ENCODE measurements at places on chromosomes 5 and 9.

GRCh38 chr9:68740561-68740960 lies 35.5 kb downstream of the PIP5K1B start:
- no peak for DNase-seq

DNA sequence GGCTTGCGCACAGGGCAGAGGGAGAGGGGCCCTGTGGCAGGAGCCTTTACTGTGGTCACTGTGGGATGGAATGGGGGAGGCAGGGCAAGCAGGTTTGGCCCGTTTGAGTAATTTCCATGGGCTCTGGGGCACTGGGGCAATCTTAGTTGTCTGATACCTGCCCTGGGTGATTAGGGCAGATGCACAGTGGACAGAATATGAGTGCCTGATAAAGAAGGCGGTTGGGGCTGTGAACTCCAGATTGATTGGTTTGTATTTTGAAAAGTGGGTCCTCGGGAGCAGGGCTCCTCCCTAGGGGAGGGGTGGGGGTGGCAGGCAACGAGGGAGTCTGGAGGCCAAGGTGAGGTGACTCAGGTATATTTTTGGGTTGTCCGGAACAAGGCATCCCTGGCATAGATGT lies 247.5 kb downstream of the NSG2 start:
- no peak for DNase-seq

GRCh38 chr9:129027224-129027684 lies 877 bp downstream of the SH3GLB2 start:
- DNase-seq: no peak

- DNase-seq: no peak
Observed at GRCh38 chr9:95204310-95204709, 113.2 kb downstream of the FANCC start.

DNA sequence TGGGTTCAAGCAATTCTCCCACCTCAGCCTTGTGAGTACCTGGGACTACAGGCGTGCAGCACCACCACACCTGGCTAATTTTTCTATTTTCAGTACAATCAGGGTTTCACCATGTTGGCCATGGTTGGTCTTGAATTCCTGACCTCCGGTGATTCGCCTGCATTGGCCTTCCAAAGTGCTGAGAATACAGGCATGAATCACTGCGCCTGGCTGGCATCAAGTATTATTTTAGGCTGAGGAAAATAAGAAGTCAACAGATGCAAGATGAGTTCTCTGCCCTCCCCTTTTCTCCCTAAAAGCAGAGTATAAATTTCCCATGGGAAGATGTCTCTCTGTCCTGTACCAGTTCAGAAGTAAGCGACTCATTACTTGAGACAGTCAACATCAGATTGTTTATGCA lies 71.5 kb downstream of the ELAVL2 start:
- no peak for DNase-seq

- DNase-seq: no peak
Observed at GRCh38 chr5:74490814-74491213, 149.7 kb downstream of the ENC1 start.

- no peak for DNase-seq
Observed at GRCh38 chr5:125210242-125210947, 464.0 kb upstream of the ZNF608 start.

DNA sequence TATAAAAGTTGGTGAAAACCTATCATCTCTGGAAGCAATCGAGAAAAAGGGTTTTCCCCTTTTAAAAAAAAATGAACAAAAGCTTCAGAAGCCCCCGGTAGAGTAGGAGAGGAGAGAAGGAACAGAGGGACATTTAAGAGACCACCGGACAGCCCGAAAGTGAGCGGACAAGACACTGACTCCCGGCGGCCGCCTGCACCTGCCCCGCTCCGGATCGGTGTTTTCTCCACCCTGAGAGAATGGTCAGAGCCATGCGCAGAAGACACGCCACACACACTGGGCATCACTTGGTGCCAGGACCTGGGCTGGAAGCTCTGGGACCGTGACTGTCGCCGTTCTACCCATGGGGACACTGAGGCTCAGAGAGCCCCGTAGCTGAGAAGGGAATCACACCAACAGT lies 61.6 kb upstream of the SARDH start:
- DNase-seq: no peak

DNA sequence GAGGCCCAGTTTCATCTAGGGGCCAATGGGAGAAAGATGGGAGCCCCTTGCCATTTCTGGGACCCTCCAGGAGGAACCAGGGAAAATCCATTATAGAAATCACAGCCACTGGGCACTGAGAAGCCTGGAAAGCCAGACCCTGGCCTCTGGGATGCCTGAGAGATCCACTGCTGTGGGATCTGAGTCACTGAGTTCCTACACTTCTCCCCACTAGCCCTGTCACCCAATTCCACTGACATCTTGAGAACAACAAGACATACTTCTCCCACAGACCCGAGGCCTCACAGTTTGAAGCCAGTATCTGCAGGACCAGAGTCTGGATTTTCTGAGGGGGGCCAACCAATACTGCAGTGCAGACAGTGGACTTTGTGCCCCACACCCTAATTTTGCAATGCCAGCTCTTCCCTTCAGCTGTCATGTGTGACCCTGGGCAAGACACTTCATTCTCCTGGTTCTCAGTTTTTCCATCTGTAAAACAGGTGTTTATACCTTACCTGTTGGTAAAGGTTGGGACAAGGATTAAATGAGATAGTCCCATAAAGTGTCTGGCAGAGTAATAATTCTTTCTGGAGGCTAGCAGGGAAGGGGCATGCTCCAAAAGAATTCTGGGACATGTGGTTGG lies 46.5 kb downstream of the CXXC5 start:
- DNase-seq: peak; percentile 67

- DNase-seq: no peak
Observed at GRCh38 chr9:16618524-16618923, 251.9 kb downstream of the BNC2 start.

- no peak for DNase-seq
Observed at GRCh38 chr9:20302197-20302596, 320.1 kb downstream of the MLLT3 start.

GRCh38 chr5:22889720-22890119 lies 36.6 kb upstream of the CDH12 start:
- DNase-seq: no peak

DNA sequence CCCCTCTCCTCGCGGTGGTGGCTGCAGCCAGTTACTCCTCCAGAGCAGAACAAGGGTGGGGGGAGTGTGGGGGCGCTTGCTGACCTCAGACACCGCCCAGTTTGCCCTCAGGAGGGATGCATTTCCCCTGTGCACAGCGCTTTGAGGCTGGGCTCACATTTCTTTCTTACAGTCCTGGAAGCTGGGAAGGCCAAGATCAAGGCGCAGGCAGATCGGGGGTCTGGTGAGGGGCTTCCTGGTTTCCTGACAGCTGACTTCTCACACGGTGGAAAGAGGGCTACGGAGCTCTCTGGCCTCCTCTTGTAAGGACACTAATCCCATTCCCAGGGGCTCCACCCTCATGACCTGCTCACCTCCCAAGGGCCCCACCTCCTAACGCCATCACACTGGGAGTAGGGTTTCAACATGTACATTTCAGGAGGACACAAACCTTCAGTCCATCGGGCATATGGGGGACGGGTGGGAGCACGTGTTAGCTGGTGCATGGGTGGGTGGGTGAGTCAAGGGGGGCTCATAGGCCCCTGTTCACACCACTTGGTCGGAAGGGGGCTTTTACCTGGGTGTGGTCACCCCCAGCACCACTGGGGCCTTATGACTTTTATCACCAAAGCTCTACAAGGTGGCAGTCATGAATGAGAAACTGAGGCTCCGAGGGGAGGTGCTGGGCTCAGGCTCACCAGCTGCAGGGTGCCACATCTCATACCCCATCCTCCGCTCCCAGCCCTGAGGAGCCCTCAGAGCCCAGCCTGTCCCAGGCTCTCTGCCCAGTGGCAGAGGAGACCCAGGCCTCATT lies 7.7 kb upstream of the SCGB3A1 start:
- DNase-seq: no peak

DNA sequence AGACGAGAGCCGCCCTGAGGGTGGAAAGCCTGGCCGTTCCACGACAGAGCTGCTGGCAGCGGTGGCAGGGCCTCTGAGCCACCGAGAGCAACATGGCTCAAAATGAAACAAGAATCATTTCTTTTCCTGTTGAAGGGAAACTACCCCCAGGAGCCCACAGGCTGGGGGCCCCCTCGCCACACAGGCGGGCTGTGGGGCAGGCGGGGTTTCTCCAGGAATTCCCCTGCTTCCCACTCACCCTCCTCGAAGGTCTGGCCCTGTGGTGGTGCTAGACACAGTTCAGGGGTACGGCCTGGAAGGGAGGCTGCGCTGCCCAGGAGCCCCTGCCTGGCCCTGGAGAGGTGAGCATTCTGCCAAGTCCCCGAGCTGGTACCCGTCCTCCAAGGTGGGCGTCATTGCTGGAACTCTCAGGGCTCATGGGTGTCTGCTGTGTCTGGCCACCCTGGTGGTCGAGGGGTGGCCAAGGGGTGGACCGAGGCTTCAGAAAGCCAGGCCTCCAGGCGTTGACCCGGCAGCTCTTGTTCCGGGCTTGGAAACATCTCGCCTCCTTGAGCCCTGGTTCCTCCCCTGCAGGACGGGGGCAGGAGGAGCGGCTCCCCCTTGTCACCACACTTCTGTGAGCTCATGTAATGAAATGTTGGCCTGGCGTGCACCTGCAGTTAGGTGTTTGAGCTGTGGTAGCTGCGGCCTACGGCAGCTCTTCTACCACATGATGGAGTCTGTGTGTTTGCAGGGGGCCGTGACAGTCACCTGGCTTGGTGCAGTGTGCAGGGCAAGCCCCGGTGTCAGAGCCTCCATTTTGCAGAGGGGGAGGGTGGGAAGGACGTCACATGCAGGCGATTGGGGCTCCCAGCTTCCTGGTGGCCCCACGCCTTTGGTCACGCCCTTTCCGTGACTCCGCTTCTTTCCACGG lies 65.3 kb downstream of the RXRA start:
- no peak for DNase-seq

GRCh38 chr5:126508251-126508961 lies 85.2 kb downstream of the GRAMD2B start:
- DNase-seq: no peak

DNA sequence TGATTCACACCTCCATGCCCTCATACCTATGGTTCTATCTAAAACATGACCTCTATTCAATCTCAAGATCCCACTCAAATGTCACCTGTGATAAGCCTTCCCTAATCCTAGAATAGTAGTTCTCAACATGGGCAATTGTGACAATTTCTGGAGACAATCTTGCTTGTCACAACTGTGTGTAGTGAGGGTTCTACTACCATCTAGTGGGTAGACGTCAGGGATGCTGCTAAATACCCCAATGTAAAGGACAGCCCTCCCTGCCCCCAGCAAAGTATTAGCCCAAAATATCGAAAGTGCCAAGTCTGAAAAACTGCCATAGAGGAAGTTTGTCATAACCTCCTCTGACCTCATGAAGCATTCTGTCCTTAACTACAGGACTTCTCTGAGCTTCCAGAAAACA lies 32.0 kb downstream of the TBCA start:
- DNase-seq: no peak

- DNase-seq: peak; percentile 58
Observed at GRCh38 chr5:68330574-68330973, 115.0 kb downstream of the PIK3R1 start.

DNA sequence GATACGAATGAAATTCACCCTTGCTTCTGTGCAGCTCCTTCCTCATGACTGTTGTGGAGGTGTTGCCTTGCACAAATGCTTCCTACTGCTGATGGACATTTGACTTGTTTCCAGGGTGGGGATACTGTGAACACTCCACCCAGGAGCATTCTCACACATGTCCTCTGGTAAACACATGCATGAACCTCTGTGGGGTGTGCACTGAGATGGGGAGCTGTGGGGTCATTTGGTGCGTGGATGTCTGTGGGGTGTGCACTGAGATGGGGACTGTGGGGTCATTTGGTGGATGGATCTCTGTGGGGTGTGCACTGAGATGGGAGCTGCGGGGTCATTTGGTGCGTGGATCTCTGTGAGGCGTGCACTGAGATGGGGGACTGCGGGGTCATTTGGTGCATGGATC lies 72.9 kb upstream of the IRX4 start:
- no peak for DNase-seq

- peak; percentile 91 for DNase-seq
Observed at GRCh38 chr5:140251527-140251973, 51.4 kb downstream of the PFDN1 start.

DNA sequence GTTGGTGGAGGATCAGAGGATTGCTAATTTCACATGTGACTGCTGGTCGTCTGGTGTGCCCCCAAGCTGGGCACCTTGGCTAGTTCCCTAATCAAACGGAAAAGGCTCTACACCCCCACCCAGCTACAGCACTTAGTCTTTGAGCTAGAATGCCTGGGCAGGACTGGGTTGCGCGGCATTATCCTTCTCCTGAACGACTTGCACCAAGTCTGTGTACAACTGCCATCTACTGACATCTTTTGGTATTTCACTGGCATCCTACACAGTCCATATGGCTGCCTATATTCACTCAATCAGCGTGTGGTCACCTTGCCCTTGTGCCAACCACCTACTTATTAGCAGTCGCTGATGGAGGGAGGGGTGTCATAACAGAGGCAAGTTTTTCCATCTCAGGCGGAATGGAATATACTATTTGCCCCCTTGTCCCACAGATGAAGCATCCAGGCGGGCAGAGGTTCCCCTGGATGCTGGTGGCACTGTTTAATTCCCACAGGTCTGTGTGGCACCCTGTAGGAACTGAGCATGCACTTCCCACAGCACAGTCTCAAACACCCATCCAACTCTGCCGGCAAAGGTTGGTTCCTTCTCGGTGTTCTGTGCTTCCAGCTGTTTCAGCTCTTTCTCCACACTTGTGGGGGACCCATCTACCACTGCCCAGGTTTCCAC lies 150.1 kb downstream of the OSTF1 start:
- peak; percentile 16 for DNase-seq

- peak; percentile 25 for DNase-seq
Observed at GRCh38 chr5:112689155-112689909, 48.4 kb upstream of the APC start.

DNA sequence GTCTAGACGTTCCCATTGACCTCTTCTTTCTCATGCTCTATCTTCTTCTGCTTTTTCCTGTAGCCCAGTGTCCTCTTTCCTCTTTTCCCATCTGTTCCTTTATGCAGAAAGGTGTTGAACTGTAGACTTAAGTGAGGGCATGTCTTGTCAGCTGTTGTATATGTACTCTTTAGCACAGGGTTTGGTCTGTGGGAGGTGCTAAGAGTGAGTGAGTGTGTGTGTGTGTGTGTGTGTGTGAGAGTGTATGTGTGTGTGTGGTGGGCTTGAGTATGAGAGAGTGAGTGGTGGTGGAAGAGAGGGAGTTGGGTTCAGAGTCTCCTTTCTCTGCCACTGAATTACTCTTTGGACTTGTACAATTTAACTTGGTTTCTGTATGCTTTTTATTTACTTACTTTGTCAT lies 10.3 kb upstream of the ROPN1L start:
- DNase-seq: no peak

- DNase-seq: peak; percentile 82
Observed at GRCh38 chr9:137067860-137068538, 2.4 kb downstream of the SAPCD2 start.

GRCh38 chr9:129939431-129939830 lies 103.6 kb downstream of the FNBP1 start:
- DNase-seq: no peak
